ENCODE measurements at places on chromosomes 7 and 10.

DNA sequence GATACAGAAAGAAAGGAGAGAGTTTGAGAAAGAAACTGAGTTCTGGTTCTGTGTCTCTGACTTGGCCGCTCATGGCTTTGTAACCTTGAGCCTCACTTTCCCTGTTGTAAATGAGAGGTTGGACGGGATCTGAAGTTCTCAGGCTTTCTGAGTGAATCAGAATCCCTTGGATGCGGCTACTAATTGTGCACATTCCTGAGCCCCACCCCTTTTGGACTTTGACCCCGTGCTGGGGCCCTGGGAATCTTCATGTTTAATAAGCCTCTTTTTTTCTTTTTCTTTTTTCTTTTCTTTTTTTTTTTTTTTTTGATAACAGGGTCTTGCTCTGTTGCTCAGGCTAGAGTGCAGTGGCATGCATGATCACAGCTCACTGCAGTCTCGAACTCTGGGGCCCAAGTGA lies 26.9 kb downstream of the SLC25A28 start:
- no peak for DNase-seq

DNA sequence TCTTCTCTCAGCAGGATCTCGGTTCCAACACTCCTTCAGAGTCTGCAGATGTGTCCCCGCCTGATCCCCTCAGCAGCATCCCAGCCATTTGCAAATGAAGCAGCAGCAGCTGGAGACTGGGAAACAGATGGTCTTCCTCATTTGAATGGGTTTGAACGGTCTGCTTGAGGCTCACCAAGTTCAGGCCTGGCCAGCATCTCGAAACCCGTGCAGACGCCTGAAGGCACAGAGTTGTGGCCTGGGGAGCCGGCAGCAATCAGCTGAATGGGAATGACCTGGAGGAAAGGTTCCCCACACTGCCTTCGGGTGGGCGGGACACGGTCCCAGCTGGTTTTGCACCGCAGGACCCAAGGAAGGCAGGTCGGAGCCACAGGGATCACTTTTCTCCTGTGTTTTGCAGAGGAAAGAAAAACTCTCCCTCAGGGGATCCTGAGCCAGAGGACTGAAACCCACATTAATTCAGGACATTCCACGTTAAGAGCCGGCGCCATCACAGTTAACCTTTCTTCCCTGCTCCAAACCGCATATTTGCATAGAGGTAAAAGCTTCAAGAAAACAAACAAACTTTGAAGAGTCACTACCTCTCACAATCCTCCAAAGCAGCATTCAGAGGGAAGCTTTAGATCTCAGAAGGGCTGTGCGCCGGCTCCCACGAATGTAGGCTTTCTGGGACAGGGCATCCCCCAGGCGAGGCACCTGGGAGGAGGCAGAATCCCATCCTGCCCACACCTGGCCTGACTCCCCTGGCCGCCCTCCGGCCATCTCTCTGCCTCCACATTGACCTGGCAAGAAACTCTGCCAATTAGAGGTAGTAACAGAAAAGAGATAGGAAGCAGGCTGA lies 17.7 kb downstream of the FGFR2 start:
- no peak for DNase-seq

GRCh38 chr10:51590818-51591217 lies 108.6 kb downstream of the CSTF2T start:
- no peak for DNase-seq

GRCh38 chr10:119859420-119860258 lies 13.0 kb downstream of the MCMBP start:
- no peak for DNase-seq

DNA sequence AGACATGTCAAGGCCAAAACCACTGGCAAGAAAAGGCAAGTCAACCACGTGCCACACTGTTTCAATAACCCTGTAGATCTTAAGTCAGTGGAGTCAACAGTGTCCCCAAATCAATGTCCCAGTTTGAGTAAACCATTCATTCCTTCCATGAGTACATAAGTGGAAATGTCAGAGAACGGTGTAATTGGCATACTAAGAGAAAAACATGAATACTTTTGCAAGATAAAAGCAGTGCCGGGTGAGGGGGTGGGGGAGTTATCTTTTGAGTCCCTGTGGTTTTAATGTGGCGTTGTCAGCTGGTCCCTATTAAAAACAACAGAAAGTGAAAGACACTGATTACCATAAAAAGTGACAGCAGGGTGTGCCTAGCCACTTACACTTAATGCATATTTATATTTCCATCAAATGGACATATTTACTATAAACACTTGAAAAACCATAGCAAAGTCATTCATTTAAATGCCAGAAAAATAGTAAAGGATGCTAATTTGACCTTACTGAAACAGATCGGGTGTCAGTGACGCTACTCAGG lies 37.8 kb downstream of the RSU1 start:
- no peak for DNase-seq

- no peak for DNase-seq
Measured at GRCh38 chr7:106485031-106485551, 175.9 kb downstream of the CCDC71L start.

- no peak for DNase-seq
Measured at GRCh38 chr10:35993591-35994515, 351.8 kb upstream of the FZD8 start.

GRCh38 chr10:97069576-97070362 lies 116.0 kb downstream of the SLIT1 start:
- no peak for DNase-seq

DNA sequence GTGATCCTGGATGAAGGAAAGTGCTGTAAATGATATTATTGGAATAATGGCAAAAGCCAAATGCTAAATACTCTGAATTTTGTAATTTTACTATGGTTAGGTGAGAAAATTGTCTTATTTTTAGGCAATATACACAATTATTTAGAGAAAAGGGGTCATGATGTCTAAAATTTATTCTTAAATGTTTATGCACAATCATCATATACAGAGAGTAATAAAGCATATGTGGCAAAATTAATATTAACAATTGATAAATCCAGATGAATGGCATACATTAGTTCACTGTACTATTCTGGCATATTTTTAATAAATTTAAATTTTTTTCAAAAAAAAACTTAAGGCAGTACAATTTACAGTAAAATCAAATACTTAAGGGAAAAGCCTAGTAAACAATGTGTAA lies 7.4 kb downstream of the IPMK start:
- DNase-seq: no peak

DNA sequence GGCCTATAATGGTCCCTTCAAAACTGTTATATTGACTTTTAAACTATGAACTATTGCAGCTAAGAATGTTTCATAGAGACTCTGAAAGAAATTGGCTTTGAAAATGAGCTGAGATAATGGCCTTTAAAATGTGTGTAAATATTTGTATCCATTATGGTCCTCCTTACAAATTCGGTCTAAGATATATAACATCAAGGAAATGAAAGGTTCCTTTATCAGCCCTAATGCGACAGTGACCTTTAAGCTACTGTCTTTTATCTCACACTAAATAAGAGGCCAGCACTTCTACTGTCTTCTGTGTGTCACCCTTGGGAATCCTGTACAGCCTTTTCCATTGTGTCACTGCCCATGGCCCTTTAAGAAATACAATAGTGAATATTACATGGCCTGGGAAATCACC lies 19.5 kb downstream of the COL28A1 start:
- no peak for DNase-seq

DNA sequence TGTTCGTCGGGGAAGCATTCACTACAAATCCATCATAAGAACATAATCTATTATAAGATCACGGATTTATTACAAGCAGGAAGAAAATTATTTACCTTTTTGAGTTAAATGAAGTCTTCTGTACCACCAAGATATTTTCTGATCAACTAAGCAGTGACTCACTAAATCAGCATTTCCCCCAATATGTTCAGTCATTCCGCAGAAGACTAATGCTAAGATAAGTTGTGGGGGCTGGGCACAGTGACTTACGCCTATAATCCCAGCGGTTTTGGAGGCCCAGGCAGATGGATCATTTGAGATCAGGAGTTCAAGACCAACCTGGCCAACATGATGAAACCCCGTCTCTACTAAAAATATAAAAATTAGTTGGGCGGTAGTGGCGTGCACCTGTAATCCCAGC lies 144.2 kb upstream of the EGR2 start:
- DNase-seq: no peak

GRCh38 chr10:116891208-116891607 lies 41.9 kb downstream of the ENO4 start:
- DNase-seq: no peak

DNA sequence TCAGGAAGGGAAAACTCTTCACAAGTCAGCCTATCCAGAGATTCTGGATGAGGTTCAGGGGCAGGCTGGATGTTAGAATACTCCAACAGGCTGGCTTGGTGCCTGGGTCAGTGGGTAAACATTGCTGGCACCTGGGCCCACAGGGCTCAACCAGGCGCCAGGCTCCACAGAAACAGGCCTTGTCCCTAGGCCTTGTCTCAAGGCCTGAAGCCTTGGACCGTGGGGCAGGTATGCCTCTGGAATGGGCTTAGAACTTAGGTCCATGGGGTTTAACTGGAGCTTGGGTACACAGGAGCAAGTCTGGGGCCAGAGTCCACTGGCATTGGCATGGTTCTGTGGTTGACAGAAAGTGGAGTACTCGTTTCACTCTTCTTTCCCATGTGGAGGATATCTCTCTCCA lies 263.0 kb upstream of the ETV1 start:
- DNase-seq: no peak

DNA sequence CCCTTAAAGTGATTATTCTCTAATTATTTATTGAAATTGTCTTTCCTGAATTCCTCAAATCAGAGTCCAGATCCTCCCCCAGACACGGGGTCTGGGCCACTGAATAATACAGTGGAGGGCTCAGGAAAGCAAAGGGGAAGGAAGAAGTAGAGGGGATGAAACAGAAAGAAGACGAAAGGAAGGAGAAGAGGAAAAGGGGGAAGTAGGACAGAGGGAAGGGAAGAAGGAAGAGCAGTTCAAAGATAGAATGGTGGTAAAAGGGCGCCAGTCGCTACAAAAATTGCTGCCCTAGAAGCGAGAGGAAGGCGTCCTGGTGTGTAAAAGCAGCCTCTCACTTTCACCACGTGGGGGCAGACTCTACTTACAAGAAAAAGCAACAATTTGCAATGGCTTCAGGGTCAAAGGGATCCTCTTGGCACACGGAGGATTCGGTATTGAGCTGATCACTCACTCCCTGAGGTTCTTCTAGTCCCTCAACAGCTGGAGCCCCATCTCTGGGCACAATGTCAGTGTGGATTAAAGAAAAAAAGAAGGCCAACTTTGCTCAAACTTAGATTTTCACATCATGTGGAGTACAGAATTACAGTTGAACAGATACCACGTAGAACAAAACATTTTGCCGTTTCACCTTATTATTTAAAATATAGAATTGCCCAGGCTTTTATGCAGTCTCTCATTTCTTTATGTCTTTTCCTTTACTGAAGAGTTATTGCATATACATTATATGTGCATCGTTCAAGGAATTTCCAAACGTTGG lies 31.4 kb upstream of the NPVF start:
- DNase-seq: peak; percentile 18

GRCh38 chr10:69892816-69893215 lies 91.1 kb downstream of the COL13A1 start:
- DNase-seq: no peak

DNA sequence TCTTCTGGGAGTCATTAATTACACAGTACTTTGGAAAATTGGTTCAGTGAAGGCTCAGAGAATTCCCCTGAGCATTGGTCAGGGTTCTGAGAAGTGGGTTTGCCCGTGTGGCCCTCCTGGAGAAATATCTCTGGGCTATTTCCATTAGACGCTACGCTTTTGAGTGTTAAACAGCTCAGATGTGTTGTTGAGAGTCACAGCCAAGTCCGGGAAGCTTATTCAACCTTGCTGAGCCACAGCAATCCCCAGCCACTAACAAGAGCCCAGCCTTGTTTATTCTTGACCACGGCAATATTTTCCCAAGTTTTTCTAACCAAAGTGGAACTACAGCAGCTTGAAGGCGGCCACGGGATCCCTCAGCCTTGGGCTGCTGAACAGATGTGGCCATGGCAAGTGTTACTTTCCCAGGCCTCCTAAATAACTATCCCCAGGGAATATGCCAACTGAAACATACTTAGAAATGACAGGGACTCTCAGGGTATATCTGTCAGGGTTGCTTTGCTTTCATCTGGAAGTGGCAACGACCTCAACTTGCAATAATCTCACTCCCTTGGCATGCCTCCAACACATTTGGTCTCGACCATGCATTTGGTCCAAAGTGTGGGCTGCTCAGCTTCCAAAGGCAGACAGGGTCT lies 214.7 kb downstream of the EMX2 start:
- no peak for DNase-seq

DNA sequence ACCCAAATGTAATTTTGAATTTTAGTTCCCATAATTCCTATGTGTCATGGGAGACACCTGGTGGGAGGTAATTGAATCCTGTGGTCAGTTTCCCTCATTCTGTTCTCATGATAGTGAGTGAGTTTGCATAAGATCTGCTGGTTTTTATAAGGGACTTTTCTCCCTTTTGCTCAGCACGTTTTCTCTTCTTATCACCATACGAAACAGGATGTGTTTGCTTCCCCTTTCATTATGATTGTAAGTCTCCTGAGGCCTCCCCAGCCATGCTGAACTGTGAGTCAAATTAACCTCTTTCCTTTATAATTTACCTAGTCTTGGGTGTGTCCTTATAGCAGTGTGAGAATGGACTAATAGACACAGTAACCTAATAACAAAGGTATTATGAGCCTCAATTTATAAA lies 36.1 kb upstream of the ZNF736 start:
- DNase-seq: no peak

GRCh38 chr7:816751-817671 lies 15.3 kb upstream of the SUN1 start:
- peak; percentile 16 for DNase-seq

DNA sequence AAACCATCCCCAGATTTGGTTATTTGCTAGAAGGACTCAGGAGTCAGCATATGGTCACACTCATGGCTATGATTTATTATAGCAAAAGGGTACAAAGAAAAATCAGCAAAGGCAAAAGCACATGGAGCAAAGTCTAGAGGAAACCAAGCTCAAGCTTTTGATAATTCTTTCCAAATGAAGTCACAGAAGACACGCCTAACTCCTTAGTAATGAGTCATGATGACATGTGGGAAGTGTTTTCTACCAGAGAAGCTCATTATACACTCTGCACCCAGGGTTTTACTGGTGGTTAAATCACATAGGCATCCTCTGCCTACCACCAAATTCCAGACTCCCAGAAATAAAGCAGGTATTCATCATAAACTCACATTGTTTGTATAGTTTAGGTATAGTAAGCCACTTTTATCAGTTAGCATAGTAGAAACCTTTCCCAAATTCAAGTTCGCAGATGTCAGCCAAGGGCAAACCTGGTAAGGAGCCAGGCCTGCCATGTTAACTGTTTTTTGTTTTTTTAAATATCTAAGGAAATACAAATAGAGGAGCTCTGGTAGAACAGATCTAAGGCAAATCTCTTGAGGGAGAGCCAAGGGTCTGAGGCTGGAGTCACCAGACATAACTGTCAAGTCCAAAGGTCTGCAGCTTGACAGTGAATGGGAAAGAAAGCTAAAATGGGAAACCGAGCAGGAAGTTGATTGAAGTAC lies 15.4 kb upstream of the HIBADH start:
- no peak for DNase-seq

GRCh38 chr10:110762849-110763211 lies 108.9 kb upstream of the PDCD4 start:
- DNase-seq: no peak

GRCh38 chr10:23395017-23395416 lies 43.9 kb upstream of the OTUD1 start:
- DNase-seq: no peak

- no peak for DNase-seq
Measured at GRCh38 chr7:132469264-132469663, 107.0 kb downstream of the PLXNA4 start.

Data from T-helper 9 cell (primary cell).